ENCODE measurements at places on chromosomes 3 and 15.

DNA sequence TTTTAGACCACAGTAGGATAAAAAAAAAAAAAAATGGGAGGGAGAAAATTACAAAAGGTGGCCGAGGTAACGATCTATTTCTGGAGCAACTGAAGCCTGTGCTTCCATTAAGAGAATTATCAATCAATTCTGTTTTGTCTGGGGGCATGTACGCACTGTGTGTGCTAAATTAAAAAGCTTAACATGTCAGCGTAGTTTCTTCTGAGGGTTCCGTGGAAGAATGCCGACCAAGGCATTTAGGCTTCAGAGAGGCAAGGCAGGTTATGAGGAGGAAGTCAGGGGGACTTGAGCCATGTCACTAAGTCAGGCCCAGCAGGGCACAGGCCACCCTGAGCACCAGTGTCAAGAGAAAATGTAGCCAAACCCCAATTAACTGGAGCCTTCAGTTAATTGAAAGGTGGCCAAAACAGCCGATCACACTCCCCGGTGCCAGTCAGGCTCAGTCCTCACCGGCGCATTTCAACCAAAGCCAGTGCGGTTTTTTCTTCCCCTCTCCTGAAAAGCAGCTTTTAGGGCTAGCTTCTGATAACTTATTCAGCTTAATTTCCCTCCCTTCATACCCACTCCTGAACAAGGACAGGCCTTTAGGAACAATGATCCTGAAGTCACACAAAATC lies 113.9 kb downstream of the MEGF11 start:
- no peak for DNase-seq

DNA sequence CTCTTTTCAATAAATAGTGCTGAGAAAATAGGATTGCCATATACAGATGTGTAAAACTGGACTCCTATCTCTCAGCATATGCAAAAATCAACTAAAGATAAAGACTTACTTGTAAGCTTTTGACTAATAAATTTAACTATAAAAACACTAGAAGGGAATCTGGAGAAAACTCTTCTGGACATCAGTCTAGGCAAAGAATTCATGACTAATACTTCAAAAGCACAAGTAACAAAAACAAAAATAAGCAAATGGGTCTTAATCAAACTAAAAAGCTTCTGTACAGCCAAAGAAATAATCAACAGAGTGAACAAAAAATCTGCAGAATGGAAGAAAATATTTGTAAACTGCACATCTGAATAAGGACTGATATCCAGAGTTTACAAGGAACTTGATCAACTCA lies 1122.2 kb downstream of the TBL1XR1 start:
- DNase-seq: no peak

DNA sequence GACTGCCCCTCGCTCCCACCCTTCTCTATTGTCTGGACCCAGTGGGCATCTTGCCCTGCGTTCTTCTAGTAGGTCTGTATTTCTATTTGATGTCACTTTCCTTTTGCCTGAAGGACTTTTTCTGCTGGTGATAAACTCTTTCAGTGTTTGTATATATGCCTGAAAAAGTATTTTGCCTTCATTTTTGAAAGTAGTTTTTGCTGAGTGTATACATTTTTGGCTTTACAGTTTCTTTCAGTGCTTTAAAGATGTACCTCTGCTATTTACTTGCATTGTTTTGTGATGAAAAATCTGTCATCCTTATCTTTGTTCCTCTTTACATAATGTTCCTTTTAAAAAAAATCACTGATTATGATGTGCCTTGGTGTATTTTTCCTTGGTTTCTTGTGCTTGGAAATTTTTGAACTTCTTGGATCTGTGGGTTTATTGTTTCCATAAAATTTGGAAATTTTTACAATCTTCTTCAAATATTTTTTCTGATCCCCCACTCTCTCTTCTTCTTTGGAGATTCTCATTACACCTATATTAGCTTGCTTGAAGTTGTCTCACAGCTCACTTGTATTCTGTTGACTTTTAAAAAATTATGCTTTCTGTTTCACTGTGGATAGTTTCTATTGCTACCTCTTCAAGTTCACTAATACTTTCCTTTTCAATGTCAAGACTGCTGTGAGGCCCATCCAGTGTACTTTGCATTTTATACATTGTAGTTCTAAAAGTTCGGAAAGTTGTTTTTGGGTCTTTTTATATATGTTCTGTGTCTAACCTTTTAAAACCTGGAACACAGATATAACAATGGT lies 67.8 kb downstream of the RGMA start:
- no peak for DNase-seq

DNA sequence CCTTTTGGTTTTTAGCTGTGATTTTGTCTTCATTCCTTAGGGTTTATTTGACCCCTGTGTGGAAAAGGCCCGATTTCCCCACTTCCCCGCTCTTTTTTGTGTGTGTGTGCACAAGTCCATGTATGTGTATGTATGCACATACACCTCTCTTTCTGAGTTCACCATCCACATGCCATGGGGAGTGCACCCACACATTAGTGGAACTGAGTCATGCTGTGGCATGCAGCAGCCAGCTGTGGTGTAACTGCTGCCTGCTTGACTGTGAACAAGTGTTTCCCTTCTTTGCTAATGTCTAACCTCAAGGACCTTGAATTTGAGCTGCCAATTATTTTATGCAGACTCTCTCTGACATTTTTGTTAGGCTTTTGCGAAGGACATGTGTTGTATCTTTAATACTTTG lies 434.9 kb upstream of the TPM1 start:
- DNase-seq: peak; percentile 58

DNA sequence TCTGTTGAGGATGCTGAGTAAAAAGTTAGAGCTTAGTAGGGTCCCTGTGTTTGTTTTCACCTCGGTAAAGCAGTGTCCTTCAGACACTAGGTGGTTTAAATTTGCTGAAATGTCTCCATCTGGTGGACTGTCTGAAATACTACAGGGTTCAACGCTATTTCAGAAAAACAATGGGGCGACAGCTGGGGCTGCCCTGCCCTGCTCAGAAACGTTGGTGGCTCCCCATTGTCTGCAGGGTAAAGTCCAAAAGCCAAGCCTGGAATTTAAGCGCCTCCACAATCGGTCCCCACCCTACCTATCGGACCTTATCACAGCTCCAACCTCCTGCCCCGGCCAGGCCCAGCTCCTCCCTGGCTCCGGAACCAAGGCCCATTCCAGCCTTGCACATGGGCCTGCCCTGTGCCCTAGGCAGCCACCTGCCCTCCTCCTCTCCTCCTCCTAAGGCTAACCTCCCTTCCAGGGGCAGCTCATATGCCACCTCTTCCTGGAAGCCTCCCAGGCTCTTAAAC lies 4.3 kb upstream of the TSEN2 start:
- DNase-seq: no peak

DNA sequence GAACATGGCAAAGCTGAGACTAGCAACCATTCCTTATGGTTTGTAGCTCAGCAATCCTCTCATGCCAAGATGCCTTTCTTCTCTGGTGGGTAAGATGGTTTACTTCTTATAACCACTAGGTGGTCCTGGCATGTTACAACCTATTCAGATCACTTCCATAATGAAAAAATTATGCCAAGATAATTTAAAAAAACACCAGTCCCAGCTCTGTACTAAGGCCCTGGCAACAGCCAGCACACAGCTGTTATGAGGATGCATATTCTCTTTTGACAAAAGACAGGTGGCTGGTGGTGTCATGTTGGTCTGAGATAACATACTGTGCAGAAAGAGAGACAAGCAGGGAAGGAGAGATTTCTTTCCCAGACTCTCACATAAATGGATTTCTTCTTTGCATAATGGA lies 65.7 kb upstream of the FRMD4B start:
- no peak for DNase-seq

GRCh38 chr3:40317061-40317855 lies 7.8 kb downstream of the EIF1B start:
- no peak for DNase-seq

- no peak for DNase-seq
These were observed 70.3 kb downstream of the ARNT2 start for GRCh38 chr15:80474224-80475215.

DNA sequence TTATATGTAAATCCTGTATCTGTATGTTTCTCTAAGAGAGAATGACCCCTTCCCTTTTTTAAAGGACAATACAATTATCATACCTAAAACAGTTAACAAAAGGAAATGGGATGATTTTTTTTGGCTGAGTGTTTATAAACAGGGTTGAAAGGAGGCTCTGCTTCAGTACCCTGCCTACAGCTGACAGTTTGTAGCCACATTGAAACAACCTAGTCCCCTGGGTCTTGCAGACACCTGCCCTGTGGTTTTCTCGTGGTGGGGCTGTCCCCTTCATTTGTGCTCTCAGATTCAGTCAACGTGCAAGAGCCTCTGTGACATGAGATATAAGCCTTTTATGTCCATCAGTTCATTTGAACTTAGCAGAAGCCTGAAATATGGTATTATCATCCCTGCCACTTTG lies 2.3 kb upstream of the HMCES start:
- DNase-seq: no peak

GRCh38 chr3:118936811-118937210 lies 97.8 kb downstream of the IGSF11 start:
- DNase-seq: no peak

DNA sequence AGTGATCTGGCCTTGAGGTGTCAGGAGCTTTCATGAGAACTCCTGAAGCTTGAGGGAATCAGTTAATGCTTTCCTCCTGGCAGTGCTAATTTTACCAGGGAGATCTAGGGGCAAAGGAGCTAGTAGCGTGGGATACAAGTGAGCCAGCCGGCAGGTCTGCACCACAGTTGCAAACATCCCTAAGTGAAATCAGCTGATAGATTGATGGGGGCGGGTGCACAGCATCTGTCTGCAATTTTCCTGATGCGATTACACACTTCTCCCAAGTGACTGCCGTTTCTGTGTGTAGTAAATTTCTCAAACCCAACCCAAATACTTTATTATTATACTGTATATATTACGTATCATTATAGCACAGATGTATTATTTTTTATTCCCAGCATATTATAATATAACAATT lies 304.5 kb downstream of the AGBL1 start:
- DNase-seq: no peak

GRCh38 chr15:72227192-72227586 lies 3.8 kb downstream of the PKM start:
- peak; percentile 68 for DNase-seq

DNA sequence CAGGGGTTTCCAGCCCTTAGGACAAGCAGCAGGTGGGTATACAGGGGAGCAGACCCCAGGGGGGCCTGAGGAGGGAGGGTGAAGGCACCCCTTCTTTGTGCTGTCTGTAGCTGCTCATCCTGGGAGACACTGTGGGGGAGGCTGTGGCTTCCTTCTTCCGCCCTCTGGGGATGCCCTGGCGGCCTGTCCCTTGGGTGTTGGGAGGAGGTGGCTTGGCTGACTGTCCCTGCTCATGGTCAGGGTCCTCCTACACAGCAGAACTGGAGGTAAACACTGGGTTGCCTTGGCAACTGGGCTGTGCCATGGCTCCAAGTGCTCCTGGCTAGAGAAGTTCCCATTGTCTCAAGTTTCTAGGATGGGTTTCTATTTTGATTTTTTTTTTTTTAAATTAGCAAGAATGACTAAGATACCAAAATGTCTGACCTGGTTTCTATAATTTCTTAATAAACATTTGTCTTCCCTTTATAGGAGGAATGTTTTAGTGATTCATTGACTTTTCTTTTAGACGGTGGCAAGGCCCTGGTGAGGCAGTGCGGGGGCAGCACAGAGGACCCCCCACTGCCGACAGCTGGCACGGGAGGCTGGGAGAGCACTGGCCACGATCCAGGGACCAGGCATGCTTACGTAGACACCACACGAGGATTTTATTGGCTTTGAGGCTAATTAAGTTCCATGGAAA lies 12.4 kb downstream of the KLF13 start:
- DNase-seq: no peak

GRCh38 chr15:89118481-89118989 lies 30.3 kb downstream of the ABHD2 start:
- DNase-seq: no peak

- no peak for DNase-seq
These were observed 44.8 kb downstream of the POLR2M start for GRCh38 chr15:57751177-57751800.

DNA sequence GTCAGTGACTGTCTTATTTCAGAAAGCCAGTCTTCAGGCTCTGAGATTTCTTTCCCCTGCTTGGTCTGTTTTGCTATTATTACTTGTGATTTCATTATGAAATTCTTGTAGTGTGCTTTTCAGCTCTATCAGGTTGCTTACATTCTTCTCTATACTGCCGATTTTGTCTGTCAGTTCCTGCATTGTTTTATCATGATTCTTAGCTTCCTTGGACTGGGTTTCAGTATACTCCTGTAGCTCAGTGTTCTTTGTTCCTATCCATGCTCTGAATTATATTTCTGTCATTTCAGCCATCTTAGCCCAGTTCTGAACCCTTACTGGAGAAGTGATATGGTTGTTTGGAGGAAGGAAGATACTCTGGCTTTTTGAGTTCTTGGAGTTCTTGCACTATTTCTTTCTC lies 40.5 kb downstream of the CEP63 start:
- no peak for DNase-seq

GRCh38 chr3:145448436-145448835 lies 712.5 kb downstream of the PLOD2 start:
- DNase-seq: peak; percentile 7

- DNase-seq: no peak
These were observed 28.4 kb upstream of the PRICKLE2 start for GRCh38 chr3:64253689-64254088.

DNA sequence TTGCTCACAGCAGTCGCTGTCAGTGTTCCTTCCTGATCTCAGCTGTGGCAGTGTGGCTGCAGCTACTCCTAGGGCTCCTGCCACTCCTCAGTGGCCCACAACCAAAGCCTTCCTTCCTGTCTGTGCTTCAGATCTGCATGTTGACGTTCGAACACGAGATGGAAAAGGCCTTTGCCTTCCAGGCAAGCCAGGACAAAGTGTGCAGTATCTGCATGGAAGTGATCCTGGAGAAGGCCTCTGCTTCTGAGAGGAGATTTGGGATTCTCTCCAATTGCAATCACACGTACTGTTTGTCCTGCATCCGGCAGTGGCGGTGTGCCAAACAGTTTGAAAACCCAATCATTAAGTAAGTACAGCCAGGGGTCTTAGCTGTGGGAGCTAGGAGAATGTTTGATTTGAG lies 17.8 kb downstream of the MKRN2 start:
- DNase-seq: no peak

DNA sequence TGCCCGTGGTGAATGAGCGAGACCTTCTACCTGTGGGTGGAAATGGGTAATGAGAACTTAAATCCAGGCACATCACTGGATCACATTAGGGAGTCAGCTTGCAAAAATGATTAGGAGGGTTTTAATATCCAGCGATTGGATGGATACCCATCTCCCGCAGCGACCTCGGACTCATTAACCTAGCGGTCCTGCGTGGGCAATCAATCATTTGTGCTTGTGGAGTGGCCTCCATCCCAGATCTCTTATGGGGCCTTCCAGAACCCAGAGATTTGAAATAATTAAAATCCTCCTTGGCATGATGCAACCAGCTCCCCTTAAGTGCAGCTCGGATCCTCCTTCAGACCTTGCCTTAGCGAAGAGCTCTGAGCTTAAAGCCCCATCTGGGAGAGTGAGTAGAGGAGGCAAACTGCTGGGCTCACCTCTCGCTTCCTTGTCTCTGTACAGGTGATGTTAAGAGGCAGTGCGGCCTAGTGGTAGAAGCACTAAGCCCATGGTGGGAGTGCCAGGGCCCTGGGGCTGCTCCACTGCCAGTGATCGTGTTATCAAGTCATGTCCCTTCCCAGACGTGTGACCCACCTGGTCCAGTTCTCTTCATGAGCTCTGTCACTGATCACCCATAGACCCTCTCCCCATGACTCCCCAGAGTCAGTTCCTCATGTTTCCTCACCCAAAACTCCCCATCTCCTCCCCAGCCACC lies 285.2 kb upstream of the TLE3 start:
- no peak for DNase-seq

- DNase-seq: no peak
These were observed 44.6 kb downstream of the RFX7 start for GRCh38 chr15:56199038-56199437.

- no peak for DNase-seq
These were observed 24.9 kb downstream of the VPS13C start for GRCh38 chr15:62035256-62035924.
